ENCODE measurements at places on chromosomes 1 and 21.
A peak's percentile ranks its signal among the peaks of the same experiment; 100 is the strongest.

DNA sequence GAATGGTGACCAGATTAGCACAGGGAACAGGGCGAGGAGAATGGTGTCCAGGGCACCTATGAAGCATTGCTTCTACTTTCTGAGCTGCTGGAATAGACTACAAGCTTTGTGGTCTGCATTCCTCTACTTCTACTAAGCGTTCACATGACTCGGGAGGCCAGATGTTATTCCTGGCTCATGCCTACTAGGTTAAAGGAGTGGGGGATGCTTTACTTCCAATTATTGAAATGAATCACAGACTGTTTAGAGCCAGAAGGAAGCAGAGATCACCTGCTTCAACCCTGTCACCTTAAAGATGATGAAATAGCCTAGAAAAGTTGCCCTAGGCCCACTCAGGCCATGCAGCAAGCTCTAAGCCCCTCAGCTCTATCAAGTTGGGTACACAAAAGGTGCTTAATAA is 633.5 kb downstream of the KIF26B start:
- peak; percentile 95 for DNase-seq

- no peak for DNase-seq
These were observed 133.1 kb downstream of the VAV3 start for GRCh38 chr1:107831921-107832320.

- DNase-seq = no peak
These were observed 453 bp downstream of the TFF3 start for GRCh38 chr21:42314616-42315295.

GRCh38 chr1:37267111-37267835 is 207.1 kb upstream of the ZC3H12A start:
- no peak for DNase-seq

GRCh38 chr1:183859119-183859518 is 54.2 kb downstream of the RGL1 start:
- no peak for DNase-seq

DNA sequence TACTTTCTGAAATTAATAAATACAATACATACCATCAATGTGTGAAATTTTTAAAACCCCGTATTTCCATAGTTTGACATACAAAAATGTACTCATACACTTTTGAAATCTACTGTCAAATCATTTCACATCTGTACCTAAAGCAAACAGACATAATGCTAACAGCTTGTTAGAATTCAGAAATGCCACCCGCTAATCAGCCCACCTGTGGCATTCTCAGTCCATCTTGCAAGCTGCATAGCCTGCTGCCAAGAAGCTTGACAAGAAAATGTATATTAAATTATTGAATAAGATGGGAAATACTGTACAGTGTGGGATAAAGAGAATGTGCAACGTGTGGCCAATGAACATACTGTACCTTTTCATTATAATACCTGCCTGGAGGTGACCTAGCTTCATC is 55.1 kb downstream of the ZBTB18 start:
- no peak for DNase-seq

DNA sequence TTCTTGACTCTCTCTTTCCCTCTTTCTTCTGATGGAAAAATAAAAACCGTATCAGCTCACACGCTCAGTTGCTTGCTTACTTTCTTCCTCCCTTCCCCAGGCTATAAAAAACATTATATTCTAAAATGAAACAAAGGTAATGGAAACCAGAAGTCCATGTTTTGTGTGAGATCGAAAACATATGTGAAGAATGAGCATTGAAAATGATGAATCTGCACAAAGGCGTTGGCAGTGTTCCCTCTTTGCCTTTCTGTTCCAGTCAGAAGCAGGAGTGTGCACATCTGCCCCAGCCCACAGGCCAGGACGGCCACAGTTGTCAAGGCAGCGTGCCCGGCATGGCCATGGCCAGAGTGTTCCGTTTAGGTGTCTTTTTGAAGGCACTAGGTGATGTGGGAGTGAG is 185.3 kb upstream of the USP24 start:
- DNase-seq = no peak

- DNase-seq = no peak
These were observed 1.5 kb downstream of the STX6 start for GRCh38 chr1:181021159-181021558.

- no peak for DNase-seq
These were observed 150.1 kb upstream of the ZNF644 start for GRCh38 chr1:91171898-91172297.

DNA sequence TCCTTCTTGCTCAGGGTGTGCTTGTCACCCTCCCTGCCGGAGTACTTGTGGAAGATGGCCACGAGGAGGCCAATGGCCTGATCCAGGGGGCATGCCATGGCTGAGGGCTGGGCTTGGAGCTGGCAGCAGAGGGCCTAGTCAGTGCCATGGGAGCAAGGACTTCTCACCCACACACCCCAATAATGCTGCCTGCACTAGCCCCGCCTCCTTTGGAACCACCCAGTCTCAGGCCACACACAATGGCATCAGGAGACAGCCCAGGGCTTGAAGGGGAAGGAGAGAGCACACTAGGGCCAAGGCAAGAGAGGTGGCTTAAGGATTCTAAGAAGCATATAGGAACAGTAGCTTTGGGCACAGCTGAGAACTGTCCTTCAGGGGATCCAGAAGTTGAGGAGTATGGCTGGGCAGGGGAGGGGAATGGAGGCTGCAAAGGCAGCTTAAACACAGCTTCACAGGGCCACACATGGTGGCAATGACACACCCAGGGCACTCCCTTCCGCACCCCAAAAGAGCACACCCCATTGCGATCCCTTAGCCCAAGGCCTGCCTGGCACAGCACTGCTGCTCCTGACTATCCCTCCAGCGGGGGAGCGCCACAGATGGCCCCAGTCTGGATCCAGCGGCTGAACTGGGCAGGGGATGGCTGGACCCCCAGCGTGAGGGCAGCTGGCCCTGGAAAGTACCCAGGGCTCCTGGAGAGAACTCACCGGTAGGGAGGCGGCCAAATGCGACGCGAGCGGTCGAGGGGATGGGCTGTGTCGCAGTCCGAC is at the start of gene S100A6:
S100A6 (minus strand) TSS at position 750 of the 770 bp plus-strand sequence; CDS start at position 98, 652 bp downstream.
- peak; percentile 79 for DNase-seq

Measured in LHCN-M2 (cell line).